ENCODE measurements at places on chromosomes 3 and 15. TPM values are rescaled to one million over a fixed set of nuclear protein-coding genes. Genes with fewer than 3 reads are reported as not detected.

SLC22A14 gene
- 0.23 TPM for total RNA-seq

RAB6B gene
- total RNA-seq, result 4.3 TPM

FSTL1 gene
- 17.4 TPM for total RNA-seq

DPPA4 gene
- 0.21 TPM for total RNA-seq

EFCAB12 gene
- 5.2 TPM for total RNA-seq

RNU5B-1 gene
- not detected for total RNA-seq

ITIH3 gene
- total RNA-seq, result not detected

SMAD6 gene
- total RNA-seq, result 0.10 TPM

SOX14 gene
- total RNA-seq, result not detected

SV2B gene
- not detected for total RNA-seq

ROPN1B gene
- total RNA-seq, result not detected

PRKCD gene
- total RNA-seq, result 35.0 TPM

RETNLB gene
- total RNA-seq, result not detected

CCDC191 gene
- total RNA-seq, result 6.8 TPM

TIGIT gene
- total RNA-seq, result 11.6 TPM

SAXO2 gene
- total RNA-seq, result not detected

MYO9A gene
- 27.1 TPM for total RNA-seq

STAC gene
- 0.35 TPM for total RNA-seq

NRROS gene
- 15.1 TPM for total RNA-seq

SLC38A3 gene
- not detected for total RNA-seq

ATP13A3 gene
- 81.0 TPM for total RNA-seq

LRRFIP2 gene
- total RNA-seq, result 51.6 TPM

FLNB gene
- 42.5 TPM for total RNA-seq

P3H2 gene
- not detected for total RNA-seq

TLE3 gene
- total RNA-seq, result 115 TPM
